CD4-positive, alpha-beta memory T cell (primary cell): ENCODE measurements at places on chromosomes 6 and 20.
A peak's percentile ranks its signal among the peaks of the same experiment; 100 is the strongest.

GRCh38 chr20:60298647-60299046 lies 340.4 kb downstream of the CDH26 start:
- DNase-seq, result no peak

DNA sequence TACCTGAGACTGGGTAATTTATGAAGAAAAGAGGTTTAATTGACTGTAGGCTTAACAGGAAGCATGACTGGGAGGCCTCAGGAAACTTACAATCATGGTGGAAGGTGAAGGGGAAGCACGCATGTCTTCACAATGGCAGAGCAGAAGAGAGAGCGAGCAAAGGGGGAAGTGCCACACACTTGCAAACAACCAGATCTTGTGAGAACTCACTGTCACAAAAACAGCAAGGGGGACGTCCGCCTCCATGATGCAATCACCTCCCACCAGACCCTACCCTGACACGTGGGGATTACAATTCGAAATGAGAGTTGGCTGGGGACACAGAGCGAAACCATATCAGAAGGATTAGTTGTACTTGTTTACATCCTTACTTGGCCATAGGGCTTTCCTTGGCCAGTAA lies 49.7 kb downstream of the FIG4 start:
- DNase-seq, result no peak

DNA sequence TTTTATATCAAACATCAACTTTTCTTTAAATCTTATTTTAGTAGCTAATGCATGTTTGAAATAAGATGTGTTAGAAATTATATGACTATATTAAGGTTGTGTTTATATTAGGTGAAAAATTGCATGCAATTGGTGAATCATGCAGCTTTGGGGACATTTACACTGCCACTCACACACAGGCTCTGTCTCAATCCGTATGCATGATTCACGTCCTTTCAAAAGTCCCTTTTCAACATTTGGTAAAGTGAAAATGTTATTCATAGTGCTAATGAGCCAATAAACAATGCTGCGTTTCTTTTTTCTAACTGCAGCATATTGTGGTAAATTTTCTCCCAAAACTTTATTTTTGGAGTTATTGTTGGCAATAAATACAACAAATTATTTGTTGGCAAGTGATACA lies 198.0 kb downstream of the FUT9 start:
- DNase-seq, result no peak

DNA sequence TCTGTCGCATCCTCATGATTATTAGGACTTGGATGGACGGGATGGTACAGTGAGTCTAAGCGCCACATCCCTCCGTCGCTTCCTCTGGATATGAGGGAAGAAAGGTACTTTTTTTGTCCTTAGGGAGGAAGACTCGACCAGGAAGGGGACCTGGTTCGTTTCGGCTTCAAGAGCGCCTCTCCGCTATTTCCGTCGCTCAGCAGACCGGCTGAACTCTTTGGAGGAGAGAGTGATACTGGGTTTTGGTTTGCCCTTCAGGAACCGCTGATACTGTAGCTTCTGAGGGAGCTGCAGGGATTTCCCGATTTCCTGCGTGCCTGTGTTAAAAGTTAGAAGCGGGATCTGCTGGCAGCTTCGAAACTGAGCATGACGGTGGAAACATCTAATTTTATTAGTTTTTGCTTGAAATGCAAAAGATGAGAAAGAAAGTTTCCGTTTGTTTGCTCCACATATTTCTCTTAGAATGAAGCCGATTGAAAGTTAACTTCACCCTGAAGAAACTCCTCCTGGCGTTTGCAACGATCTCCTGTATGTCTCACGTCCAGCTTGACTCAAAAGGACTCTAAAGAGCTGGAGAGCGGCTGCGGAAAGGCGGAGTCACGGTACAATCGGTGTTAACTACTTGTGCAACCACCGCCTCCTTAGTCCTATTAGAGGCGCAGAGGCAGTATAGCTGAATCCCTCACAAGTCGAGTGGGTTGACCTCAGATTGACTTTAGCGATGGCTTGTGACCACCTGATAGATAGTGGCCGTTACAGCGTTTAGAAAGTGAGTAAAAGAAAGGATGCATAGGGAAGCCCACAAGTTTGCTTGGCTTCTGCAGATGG lies 129.4 kb downstream of the TRIM27 start:
- DNase-seq, result no peak

DNA sequence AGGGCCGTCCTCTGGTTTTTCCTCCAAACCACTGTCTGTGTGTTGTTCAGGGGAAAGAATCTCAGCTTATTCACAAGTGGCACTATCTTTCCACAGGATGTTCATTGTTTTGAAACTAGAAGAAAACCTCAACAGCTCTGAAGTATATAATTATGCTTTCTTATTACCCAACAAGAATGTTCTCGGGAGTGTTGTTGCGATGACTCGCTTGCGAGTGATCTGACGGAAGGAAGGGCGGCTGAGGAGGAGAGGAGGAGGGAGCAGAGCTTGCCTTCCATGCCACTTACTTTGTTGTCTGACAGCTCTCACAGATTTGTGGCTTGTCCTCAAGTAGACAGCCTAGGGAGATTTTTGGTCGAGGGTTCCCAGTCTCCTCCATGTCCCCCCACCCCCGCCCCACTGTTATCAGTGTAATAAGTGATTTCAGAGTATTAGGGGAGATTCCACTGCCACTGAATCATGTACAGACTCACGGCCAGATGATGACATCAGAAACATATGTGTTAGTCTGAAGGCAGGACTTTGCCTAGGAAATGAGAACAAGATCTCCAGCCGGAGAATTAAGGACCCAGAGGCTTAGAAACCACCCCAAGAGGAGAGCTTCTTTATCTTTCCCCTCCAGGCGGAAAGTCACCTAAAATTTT lies 80.7 kb upstream of the CCN6 start:
- DNase-seq, result peak; percentile 63

GRCh38 chr20:62886709-62887058 lies 25.1 kb upstream of the TCFL5 start:
- DNase-seq, result no peak

GRCh38 chr6:11353921-11354389 lies 121.5 kb upstream of the NEDD9 start:
- peak; percentile 69 for DNase-seq

DNA sequence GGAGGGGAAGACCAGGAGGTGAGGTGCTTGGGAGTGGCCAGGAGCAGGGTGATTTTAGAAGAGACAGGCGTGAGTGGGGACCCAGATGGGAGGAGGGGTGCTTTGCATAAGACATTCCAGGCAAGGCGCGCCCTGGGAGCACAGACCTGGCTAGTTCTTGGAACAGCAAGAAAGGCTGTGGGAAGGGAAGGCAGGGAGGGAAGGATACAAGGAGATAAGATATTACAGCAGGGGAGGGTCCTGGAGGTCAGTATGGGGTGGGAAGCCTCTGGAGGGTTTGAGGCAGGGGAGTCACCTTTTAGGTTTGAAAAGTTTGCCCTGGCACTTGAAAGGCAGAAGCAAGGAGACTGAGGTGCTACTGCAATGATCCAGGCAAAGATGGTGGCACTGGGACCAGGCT lies 111.8 kb downstream of the ZDHHC14 start:
- DNase-seq, result no peak

GRCh38 chr6:8157839-8158238 lies 55.5 kb upstream of the EEF1E1 start:
- no peak for DNase-seq

DNA sequence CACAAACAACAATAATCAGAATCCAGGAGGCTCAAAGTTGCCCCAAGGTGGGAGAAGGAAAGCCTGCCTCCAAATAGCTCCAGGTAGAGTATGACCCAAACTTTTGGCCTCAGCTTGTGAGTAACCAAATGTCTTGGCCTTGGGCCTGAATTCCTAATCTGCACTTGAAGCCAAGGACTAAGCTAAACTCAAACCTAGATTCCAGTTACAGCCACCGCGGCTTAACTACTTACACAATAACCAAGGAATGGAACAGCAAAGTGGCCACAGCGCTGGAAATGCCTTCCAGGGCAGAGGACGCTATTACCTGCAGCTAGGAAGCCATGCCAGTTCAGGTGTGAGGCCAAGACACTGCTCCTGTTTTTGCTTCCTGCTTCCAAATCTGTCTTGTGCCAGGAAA lies 4.6 kb downstream of the NINL start:
- DNase-seq, result no peak

GRCh38 chr20:24118441-24119175 lies 130.0 kb upstream of the GGTLC1 start:
- no peak for DNase-seq

- DNase-seq, result no peak
These were observed 68.1 kb downstream of the ITCH start for GRCh38 chr20:34431168-34431567.

DNA sequence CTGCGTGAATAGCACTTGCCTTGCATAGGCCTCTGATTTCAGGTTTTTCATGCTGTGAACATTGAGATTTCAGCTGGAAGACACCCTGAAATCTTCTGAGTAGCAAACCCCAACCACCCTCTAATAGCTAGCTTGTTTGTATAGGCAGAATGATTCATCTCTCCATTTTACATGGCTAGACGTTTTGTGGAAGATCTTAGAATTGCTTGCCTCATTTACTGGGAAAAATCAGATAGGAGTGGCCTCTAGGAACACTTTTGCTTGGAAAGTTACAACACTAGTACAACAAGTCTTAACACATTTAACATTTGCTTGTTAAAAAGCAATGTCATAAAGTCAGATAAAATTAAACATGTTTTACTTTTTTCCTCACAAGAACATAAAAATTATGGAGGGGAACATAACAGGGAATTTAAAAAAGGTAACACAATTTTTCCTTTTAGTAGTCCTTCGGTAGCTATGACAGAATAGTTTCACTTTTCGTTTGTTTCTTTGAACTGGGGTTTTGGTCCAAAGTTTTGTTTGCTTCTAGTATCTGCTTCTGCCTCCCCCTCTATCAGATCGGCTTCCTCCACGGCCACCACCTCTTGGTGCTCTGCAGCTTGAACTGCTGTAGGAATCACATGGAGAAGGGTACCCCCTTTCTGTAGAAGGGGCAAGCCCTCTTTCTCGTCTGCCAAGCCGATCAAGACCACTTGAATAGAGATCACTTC lies 102.2 kb upstream of the PTCHD4 start:
- no peak for DNase-seq

DNA sequence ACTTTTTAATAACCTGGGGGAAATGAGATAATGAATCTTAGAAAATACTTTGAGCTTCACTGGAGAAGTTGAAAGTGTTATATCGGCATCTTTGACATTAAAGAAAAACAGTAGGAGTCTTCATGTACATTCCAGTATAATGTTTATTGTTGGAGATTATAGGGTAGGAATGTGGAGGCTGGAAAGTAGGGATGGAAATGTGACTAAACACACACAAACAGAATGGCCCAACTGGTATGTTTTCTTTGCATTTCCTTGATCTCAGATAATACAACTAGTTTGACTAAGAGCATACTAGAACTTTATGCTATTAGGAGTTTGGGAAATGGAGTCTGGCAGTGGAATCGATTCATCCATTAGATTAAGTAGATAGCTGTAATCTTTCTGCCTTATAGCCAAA lies 10.1 kb upstream of the BAG2 start:
- DNase-seq, result no peak

DNA sequence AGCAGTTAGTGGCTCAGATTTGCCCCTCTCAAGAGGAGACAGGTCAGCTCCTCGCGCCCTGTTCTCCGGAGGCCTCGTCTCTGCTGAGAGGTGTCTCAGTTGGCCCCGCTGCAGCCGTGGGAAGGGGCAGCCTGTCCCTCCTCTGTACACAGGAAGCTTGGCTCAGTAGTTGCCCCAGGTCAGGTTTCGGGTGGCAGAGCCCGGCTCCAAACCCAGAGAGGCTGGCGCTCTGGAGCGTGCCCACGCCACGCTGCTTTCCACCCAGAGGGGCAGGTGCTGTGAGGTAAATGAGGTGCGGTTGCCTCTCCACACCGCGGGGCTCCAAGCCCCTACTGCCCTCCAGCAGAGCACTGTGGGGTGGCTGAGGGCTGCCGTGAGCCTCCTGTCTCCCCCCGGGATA lies 16.0 kb downstream of the DYNLT1 start:
- no peak for DNase-seq

GRCh38 chr6:71312089-71312488 lies 23.5 kb downstream of the OGFRL1 start:
- DNase-seq, result no peak

GRCh38 chr20:38267296-38267695 lies 6.8 kb upstream of the KIAA1755 start:
- DNase-seq, result no peak

DNA sequence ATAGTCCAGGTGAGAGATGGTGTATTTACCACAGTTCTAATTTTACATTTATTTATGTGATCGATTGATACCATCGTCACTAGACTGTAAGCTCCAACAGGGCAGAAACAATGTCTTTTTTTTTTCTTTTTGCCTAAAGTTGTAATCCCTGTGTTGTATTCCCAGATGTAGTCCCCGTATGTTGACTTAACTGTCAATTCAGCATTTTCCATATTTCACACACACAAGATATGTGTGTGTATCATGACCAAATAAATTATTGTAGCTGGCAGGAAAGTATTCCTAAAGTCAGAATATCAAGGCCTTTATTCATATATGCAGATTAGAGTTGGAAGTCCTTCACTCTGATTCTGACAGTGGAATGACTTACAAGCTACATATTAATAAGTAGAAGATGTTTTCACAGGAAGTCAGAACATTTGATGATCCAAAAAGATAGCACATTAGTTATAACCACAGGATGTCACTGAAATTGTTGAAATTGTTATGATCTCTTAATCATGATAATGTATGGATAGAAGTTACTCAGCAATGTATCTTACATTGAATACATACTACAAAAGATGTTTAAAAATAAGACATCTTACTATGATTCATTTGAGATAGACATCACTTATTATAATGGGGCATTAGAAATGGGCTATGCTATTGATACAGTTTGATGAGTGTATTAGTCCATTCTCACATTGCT lies 10.6 kb downstream of the RNF182 start:
- no peak for DNase-seq

GRCh38 chr6:165308926-165309731 lies at the start of gene C6orf118:
C6orf118 (minus strand) TSS chr6:165309605; CDS start chr6:165309586, 19 bp downstream.
- no peak for DNase-seq

- no peak for DNase-seq
These were observed 2.5 kb downstream of the NTSR1 start for GRCh38 chr20:62710886-62711702.

GRCh38 chr6:127912914-127913313 lies 12.1 kb upstream of the THEMIS start:
- no peak for DNase-seq

GRCh38 chr6:118306392-118307238 lies 241.5 kb upstream of the PLN start:
- no peak for DNase-seq

DNA sequence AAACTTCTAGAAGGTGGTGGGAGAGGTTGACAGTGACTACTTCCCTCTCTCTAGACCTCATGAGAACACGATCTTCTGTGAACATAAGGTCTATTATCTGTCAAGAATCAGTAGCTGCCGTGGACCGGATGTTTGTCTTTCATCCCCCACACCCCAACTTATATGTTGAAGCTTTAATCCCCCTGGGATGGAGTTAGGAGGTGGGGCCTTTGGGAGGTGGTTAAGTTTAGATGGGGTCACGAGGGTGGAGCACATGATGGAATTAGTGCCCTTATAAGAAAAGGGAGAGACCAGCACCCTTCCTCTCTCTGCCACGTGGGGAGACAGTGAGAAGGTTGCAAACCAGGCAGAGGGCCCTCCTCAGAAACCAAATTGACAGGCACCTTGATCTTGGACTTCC lies 409.1 kb downstream of the QKI start:
- no peak for DNase-seq
